Progenitor cell of endocrine pancreas (in vitro differentiated cells): ENCODE measurements at places on chromosomes 3 and 15.

- no peak overlapping the region for H3K4me3 ChIP-seq
- no peak overlapping the region for H3K27ac ChIP-seq
- H3K4me1 ChIP-seq, result peaks cover 26% of the 10 kb centered on the region
- H3K27me3 ChIP-seq, result no peaks in the 10 kb centered on the region
These were observed 136.3 kb downstream of the FOXP1 start for GRCh38 chr3:71447197-71447596.

DNA sequence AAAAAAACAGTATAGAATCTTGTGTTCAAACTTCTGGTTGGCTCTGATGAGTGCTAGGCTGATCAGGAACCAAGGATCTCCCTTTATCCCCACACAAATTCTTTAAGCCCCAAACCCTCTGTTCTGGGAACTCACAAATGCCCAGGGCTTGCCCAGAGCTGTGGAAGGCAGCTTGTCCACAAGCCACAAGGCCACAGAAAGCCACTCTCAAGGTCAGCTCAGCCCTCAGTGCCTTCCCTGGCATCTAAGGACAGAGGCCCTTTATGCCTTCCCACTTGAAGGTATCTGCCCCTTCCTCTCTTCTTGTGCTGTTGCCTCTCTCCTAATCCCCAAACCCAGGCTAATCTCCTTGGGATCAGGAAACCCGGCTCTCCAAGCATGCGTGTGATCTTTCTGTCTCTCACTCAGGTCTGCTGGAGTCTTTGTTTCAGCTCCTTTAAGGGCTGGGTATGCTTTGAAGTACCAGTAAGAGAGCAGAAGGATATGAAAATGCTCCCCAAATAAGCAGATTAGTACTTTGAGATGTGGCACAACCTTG lies 145.0 kb upstream of the TRIM42 start:
- no peaks in the 10 kb centered on the region for H3K27me3 ChIP-seq
- no peaks in the 10 kb centered on the region for H3K36me3 ChIP-seq
- H3K27ac ChIP-seq, result no peak overlapping the region
- DNase-seq, result no peak
- no peak overlapping the region for H3K4me3 ChIP-seq

DNA sequence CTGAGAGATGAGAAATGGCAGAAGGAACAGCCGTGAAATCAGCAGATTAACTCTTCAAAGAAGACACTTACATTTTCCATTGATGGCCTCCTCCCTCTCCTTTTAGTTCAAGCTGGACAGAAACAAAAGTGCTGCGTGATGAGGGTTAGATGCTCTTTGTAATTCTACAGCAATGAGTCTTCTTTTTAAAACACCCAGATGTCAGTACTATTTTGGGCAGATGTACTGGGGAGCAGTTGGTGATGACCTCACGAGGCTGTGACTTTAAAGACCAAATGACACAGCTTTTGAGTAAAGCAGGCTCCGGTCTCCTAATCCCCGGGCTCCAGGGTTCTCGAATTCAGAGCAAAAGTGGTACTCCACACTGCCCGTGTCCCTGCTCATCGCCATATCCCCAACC lies 198.2 kb downstream of the SLCO3A1 start:
- H3K27ac ChIP-seq, result no peak overlapping the region
- no peaks in the 10 kb centered on the region for H3K36me3 ChIP-seq
- H3K27me3 ChIP-seq, result peaks cover 15% of the 10 kb centered on the region
- H3K4me1 ChIP-seq, result no peaks in the 10 kb centered on the region
- no peak for DNase-seq
- no peak overlapping the region for H3K4me3 ChIP-seq

DNA sequence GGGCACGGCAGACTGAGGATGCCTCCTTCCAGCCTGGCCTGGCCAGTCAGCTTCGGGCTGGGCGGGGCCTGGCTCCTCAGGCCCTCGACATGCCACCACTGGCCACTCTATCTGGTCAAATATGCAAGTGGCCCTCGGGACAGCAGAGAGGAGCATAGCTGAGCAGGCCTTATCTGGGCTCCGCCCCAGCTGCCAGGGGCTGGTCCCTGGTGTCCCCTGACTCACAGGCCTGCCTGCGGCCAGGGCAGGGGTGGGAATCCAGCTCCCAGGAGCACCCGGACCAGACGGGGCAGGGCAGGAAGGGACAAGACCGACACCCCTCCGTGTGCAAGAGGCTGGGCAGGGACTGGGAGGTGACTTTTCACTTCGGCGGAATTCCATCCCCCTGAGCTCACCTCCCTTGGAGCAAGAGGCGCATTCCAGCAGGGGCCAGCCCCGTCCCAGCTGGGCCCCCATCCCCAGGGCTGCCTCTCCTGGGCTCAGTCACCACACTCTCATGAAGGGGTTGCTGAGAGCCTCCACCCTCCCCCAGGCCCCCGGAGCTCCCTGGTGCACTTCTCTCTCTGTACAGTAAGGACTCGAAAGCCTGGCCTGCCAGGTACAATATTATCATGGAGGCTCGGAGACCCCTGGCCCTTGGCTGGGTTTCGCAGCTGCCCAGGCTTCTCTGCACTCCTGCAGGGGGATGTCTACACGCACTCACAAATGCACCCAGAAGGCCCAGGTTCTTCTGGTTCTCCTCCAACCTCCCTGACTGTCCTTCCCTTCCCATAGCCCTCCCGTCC lies 29.5 kb downstream of the WNT7A start:
- H3K27me3 ChIP-seq, result peaks cover 23% of the 10 kb centered on the region
- no peak overlapping the region for H3K4me3 ChIP-seq
- no peak overlapping the region for H3K27ac ChIP-seq
- H3K36me3 ChIP-seq, result no peaks in the 10 kb centered on the region
- peaks cover 2% of the 10 kb centered on the region for H3K4me1 ChIP-seq
